ENCODE measurements at places on chromosomes 6 and 20.

DNA sequence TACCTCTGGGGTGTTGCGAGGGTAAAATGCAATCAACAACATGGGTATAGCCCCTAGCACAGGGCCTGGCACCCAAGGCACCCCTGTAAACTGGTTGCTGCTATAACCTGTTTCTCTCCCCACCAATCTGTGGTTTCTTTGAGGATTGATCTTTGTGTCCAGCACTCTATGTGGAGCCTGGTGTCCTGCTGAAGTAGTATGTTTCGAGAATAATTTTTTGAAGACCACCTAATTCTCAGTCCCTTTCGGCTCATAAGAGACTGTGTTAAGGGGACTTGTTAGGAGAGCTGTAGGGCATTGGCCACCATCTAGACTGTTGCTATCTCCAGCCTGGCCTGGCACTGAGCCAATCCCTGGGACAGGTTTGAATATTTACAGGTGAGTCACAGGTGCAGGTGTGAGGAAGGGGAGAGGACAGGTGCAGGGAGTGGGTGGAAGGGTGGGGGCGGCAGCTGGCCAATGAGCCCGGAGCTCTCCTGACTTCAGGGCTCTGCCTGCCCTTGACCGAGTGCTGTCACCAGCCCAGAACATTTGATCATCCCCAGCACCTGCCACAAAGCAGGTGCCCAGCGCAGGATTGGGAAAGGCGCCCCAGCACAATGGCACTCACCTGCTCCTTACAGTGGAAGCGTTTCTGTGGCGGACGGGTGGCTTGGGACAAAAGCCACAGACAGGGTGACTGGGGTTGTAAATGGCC is 8.1 kb upstream of the C20orf144 start:
- H3K27ac ChIP-seq: no peak overlapping the region
- no peaks in the 10 kb centered on the region for H3K36me3 ChIP-seq
- no peak for DNase-seq
- H3K4me3 ChIP-seq: no peak overlapping the region
- peaks cover 6% of the 10 kb centered on the region for H3K4me1 ChIP-seq

GRCh38 chr6:35072051-35072697 is 69.0 kb downstream of the TCP11 start:
- no peak for DNase-seq
- H3K4me3 ChIP-seq: no peak overlapping the region
- H3K4me1 ChIP-seq: no peaks in the 10 kb centered on the region
- H3K27ac ChIP-seq: no peak overlapping the region

DNA sequence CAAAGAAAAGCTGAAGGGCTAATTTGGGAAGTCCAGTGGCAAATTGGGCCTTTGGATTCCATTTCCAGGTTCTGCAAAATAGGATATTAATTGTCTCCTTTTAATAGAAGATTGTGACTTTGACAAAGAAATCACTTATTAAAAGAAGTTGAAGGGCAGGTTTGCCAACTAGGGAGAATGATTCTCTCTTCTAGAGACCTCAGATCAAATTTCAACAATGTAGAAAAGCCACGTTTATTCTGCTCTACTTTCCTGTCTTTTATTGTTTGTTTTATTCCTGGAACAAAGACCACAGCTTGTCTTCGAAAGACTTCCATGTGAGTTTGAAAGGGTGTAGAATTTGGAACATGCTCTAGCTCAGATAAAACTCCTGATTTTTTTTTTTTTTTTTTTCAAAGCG is 65.5 kb upstream of the PRL start:
- no peaks in the 10 kb centered on the region for H3K27me3 ChIP-seq
- no peaks in the 10 kb centered on the region for H3K36me3 ChIP-seq
- no peak for DNase-seq
- no peaks in the 10 kb centered on the region for H3K4me1 ChIP-seq
- no peak overlapping the region for H3K27ac ChIP-seq
- no peak overlapping the region for H3K4me3 ChIP-seq

GRCh38 chr6:144027932-144028587 is 20.0 kb upstream of the PLAGL1 start:
- no peaks in the 10 kb centered on the region for H3K27me3 ChIP-seq
- DNase-seq: no peak
- H3K4me3 ChIP-seq: no peak overlapping the region
- no peaks in the 10 kb centered on the region for H3K36me3 ChIP-seq
- no peak overlapping the region for H3K27ac ChIP-seq

DNA sequence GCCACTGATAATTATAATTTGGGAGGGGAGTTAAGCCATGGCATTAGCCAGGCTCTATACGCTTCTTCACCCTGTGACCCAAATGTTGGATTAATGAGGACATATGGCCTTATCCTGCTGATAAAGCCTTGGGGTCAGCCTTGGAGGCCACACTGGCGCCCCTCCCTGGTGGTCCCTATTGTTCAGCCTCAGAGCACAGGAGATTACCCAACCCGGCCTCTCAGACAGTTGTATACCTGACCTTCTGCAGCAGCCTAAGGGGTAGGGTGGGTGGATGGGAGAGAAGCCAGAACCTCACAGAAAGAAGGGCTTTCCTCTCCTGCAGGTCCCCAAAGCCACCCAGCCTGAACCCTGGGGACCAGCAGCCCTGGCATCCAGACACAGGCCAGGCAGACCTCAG is 76.8 kb downstream of the LINC00237 start:
- peaks cover 2% of the 10 kb centered on the region for H3K27me3 ChIP-seq
- no peak overlapping the region for H3K27ac ChIP-seq
- no peak overlapping the region for H3K4me3 ChIP-seq

DNA sequence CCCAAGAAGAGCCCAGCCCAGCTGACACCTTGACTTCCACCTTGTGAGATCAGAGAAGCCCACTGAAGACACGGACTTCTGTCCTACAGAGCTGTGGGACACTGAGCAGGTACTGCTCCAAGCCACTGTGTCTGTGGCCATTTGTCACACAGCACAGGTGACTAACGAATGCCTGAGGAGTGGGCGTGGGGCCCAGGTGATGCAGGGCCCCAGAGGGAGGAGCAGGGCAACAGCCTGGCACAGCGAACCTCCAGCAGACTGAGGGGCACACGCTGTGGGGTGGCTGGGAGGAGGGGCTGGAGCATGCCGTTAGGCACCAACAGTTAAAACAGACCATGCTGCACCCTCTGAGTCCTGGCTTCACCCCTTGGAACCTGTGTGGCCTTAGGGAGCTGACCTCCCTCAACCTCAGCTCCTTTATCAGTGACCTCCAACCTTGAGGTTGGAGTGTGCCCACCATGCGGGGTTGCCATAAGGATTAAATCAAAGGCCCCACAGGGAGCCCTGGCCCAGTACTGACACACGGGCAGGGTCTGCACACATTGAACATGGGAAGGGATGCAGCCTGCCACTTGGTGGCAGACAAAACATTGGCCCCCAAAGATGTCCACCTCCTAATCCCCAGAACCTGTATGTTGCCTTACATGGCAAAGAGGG is 119.9 kb upstream of the CST7 start:
- H3K27me3 ChIP-seq: no peaks in the 10 kb centered on the region
- no peak for DNase-seq
- no peak overlapping the region for H3K27ac ChIP-seq
- no peaks in the 10 kb centered on the region for H3K36me3 ChIP-seq
